HT1080 (cell line): ENCODE measurements at places on chromosomes 4 and X. TPM values are rescaled to one million over a fixed set of nuclear protein-coding genes. Genes with fewer than 3 reads are reported as not detected.

ADH1B gene
- not detected in 2 replicates for total RNA-seq

FATE1 gene
- not detected in 2 replicates for total RNA-seq

RAB9B gene
- 0.63 and 0.68 TPM in 2 replicates for total RNA-seq

FDCSP gene
- total RNA-seq = not detected in 2 replicates

APEX2 gene
- 25.2 and 31.5 TPM in 2 replicates for total RNA-seq

EGF gene
- 2.0 and 3.5 TPM in 2 replicates for total RNA-seq

DCAF8L2 gene
- not detected in 2 replicates for total RNA-seq

MAGED4 gene
- total RNA-seq = 1.3 and 2.8 TPM in 2 replicates

ARHGAP36 gene
- total RNA-seq = not detected in 2 replicates

CYBB gene
- total RNA-seq = 0.13 TPM in 1 of 2 replicates, not detected in the other

H2BW2 gene
- total RNA-seq = not detected in 2 replicates

RTL9 gene
- 0.20 and 0.26 TPM in 2 replicates for total RNA-seq

ADH4 gene
- total RNA-seq = not detected in 2 replicates

HSFX1 gene
- total RNA-seq = 0.19 and 0.70 TPM in 2 replicates

NEIL3 gene
- total RNA-seq = 12.6 and 13.1 TPM in 2 replicates

TRAPPC11 gene
- 15.4 and 18.9 TPM in 2 replicates for total RNA-seq

ARMCX2 gene
- 53.3 and 59.7 TPM in 2 replicates for total RNA-seq

TMEM31 gene
- total RNA-seq = not detected in 2 replicates

ZNF732 gene
- total RNA-seq = not detected in 2 replicates

ITGB1BP2 gene
- total RNA-seq = 0.97 and 1.00 TPM in 2 replicates

QRFPR gene
- not detected in 2 replicates for total RNA-seq

TENM3 gene
- total RNA-seq = 31.0 and 54.1 TPM in 2 replicates

CYSLTR1 gene
- not detected in 2 replicates for total RNA-seq

UBA1 gene
- 172 and 212 TPM in 2 replicates for total RNA-seq

TCP11X2 gene
- 0.10 TPM in 1 of 2 replicates, not detected in the other for total RNA-seq

FAM47E gene
- total RNA-seq = not detected in 2 replicates

SOWAHD gene
- total RNA-seq = 0.05 and 0.13 TPM in 2 replicates

GPR173 gene
- total RNA-seq = 3.3 and 3.4 TPM in 2 replicates

UBL4A gene
- total RNA-seq = 54.5 and 61.7 TPM in 2 replicates

PROM1 gene
- not detected in 2 replicates for total RNA-seq

MMRN1 gene
- not detected in 2 replicates for total RNA-seq

CT45A7 gene
- total RNA-seq = not detected in 2 replicates

XG gene
- not detected in 2 replicates for total RNA-seq

MAGEA2B gene
- 18.4 and 30.0 TPM in 2 replicates for total RNA-seq

DUX4 gene
- total RNA-seq = not detected in 2 replicates

SYP gene
- total RNA-seq = 0.23 and 0.70 TPM in 2 replicates

CAPN6 gene
- total RNA-seq = not detected in 2 replicates

PNMA5 gene
- not detected in 2 replicates for total RNA-seq

IGBP1 gene
- 37.4 and 39.7 TPM in 2 replicates for total RNA-seq

SHOX gene
- not detected in 2 replicates for total RNA-seq

SPCS3 gene
- total RNA-seq = 90.5 and 124 TPM in 2 replicates

SETD7 gene
- 42.2 and 45.2 TPM in 2 replicates for total RNA-seq

STK26 gene
- 25.2 and 26.3 TPM in 2 replicates for total RNA-seq

EMCN gene
- not detected in 2 replicates for total RNA-seq

CXCL6 gene
- total RNA-seq = not detected in 2 replicates

CDKL5 gene
- total RNA-seq = 0.60 and 0.87 TPM in 2 replicates

CT55 gene
- total RNA-seq = 71.1 and 71.3 TPM in 2 replicates

CLGN gene
- total RNA-seq = 2.9 and 3.6 TPM in 2 replicates

FGF13 gene
- 4.8 and 4.9 TPM in 2 replicates for total RNA-seq

ZNF630 gene
- not detected in 2 replicates for total RNA-seq

UCP1 gene
- total RNA-seq = 0.07 TPM in 1 of 2 replicates, not detected in the other

GPRASP3 gene
- 0.40 and 0.71 TPM in 2 replicates for total RNA-seq

CSAG1 gene
- 63.8 and 71.6 TPM in 2 replicates for total RNA-seq

TBC1D8B gene
- 0.94 and 1.9 TPM in 2 replicates for total RNA-seq

CABS1 gene
- total RNA-seq = not detected in 2 replicates

C4orf50 gene
- total RNA-seq = not detected in 2 replicates

EPGN gene
- total RNA-seq = not detected in 2 replicates
